Stimulated activated CD4-positive, alpha-beta T cell treated with anti-CD3 and anti-CD28 coated beads, Interleukin-1b, Interleukin-23, amount 100 ng/mL, for 1 hour (primary cell): ENCODE measurements at places on chromosomes 1 and 21.

DNA sequence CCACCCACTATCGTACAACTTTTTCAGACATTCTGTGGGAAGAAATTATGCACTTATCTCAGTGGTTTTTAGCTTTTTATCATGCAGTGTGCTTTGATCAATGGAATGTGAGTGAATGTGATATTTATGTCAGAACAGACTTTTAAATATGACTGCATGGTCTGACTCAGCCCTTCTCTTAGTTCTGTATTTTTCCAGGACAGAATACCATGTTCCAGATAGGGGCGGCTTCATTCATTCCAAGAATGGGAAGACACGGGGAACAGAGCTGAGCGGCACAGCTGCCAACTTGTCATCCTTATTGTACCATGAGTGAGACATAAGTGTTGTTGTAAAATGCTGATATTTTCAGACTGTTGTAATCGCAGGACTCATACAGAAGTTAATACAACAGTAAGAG lies 214.6 kb upstream of the NCAM2 start:
- no peak for DNase-seq

GRCh38 chr1:155073377-155074242 lies 5.0 kb upstream of the EFNA3 start:
- DNase-seq = no peak

DNA sequence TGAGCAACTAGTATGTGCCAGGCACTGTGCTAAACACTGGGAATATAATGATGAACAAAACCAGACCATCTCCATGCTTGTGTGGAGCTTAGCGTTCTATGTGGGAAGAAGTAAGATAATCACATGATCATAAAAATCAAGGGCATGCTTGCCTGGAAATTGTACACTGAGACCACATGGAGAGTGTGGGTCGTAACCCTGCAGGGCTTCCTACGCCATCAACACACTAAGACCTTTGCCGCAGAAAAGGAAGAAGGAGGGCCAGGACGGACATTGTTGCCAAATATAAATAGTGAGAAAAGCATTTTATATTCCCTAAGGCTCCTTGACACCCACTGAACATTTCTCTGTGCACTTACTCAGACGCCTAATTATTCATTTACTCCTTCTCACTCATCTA lies 388.1 kb upstream of the VAMP3 start:
- no peak for DNase-seq

- no peak for DNase-seq
These were observed 687 bp downstream of the TGFBR3 start for GRCh38 chr1:91885213-91885715.

DNA sequence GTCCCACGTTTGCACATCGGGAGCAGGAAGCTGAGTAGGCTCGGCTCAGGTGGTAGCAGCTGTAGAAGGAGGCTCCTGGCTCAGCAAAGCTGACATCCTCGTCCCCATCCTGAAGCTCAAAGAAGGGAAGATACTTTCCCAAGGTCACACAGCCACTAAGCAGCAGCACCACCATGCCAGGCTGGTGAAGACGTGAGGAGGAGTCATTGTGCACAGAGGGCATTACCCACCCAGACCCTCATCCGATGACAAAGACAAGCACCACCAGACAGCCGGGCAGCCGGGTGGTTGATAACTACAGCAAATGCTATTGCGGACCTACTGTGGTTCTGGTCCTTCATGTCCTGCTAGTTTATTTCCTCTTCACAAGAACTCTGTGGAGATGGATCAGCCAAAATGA lies 186.9 kb downstream of the MATN1 start:
- DNase-seq = no peak

GRCh38 chr21:32803651-32804050 lies 32.1 kb upstream of the PAXBP1 start:
- DNase-seq = no peak

- DNase-seq = no peak
These were observed 54.9 kb upstream of the WLS start for GRCh38 chr1:68287241-68287640.

GRCh38 chr1:102790997-102791396 lies 317.3 kb downstream of the COL11A1 start:
- no peak for DNase-seq

DNA sequence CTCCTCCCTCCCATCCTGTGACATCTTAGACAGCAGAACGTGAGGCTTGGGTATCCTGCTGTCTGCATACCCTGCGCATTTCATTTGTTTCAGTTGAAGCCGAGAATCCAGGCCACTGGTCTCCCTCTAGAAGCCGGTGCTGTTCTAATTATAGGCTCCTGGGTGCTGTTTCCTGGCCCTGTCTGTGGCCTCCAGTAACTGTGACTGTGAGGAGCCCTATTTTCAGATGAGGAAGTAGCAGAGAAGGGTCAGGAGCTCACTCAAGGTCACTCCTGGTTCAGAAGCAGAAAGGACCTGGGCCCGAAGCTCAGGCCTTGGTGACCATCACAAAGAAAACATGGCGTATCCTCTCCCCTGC lies 24.0 kb downstream of the COQ8A start:
- DNase-seq = no peak

DNA sequence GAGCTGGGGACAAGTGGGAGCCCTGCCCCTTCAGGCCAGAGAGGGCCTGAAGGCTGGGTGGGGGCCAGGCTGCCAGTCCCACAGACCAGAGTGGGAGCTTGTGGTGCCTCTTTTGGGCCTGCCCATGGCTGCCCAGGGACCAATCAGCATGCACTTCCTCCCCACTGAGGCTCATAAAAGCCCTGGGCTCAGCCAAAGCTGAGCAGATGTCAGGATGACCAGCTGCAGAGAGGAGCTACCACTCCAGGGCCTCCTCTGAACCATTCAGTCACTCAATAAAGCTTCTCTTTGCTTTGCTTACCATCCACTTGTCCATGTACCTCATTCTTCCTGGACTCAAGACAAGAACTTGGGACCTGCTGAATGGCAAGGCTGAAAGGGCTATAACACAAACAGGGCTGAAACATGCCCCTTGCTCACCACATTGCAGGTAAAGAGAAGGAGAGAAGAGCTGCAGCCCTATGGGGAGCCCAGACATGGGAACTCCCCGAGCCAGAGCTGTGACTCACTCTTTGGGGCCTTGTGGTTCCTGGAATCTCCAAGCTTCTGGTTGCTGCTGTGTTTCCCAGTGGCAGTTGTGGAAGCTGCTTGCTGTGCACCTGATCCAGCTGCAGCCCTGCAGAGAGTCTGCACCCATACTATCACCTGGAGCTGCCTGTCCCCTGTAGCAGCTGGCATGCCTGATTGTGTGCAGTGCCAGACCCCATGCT lies 82.0 kb downstream of the OLFML3 start:
- no peak for DNase-seq

GRCh38 chr1:2314273-2314802 lies 77.0 kb downstream of the MORN1 start:
- no peak for DNase-seq

- DNase-seq = peak; percentile 58
These were observed 113.0 kb upstream of the SLC25A33 start for GRCh38 chr1:9426291-9426711.

DNA sequence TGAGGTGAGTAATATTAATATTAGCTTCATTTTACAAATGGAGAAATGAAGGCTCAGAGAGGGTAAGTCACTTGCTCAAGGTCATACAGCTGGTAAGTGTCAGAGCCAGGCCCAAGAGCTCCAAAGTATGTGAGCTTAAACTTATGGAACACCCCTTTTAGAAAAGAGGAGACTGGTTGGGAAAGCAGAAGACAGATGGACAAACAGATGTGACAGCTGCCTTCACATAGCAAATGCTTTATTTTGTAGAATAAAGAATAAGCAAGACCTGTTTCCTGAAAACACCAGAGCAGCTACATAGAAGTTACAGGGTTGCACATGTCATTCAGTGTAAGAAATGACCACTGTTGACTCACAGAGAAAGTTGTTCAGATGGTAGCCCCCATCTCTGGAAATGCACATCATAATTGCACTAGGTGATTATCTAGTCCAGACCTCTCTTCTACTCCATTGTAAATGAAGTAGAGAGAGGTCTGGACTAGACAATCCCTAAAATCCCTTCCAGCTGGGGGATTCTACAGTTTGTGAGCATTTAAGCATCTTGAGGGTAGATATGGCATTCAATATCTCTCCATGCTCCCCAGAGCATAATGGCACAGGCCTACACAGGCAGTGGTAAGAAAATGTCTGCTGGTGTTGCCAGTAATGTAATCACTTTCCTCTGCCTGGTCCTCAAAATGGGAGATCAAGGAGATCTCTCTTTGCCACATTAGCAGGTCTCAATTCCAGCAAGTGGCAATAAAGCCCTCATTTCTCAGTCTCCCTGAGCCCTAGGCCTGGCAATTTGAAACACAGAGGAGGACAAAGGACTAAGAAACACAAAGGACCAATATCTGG lies 188.2 kb upstream of the FGGY start:
- DNase-seq = no peak

- no peak for DNase-seq
These were observed 49.0 kb downstream of the LTN1 start for GRCh38 chr21:28943631-28944030.

DNA sequence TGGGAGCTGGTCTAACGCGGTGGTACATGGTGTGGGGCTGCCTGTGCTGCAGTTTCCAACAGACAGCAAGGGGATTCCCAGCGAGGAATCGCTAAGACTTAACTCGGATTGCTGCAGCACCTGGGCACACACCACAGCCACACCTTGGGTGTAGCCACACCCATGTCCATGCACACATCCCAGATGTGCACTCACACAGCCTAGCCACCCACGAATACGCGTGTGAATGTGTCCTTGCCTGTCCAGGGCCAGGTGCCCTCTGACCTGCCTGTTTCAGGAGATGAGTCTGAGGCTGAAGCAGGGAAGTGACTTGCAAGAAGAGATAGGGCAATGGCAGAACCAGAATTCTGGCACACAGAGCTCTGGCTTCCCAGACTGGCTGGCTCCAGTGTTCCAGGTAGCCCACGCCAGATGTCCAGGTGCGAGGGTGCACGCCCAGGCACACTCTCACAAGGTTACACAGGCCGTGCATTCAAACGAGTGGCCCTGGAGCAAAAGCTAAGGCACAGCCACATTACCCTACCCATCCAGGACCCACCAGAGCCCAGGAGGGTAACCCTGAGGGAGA lies 272.7 kb downstream of the TRABD2B start:
- no peak for DNase-seq

DNA sequence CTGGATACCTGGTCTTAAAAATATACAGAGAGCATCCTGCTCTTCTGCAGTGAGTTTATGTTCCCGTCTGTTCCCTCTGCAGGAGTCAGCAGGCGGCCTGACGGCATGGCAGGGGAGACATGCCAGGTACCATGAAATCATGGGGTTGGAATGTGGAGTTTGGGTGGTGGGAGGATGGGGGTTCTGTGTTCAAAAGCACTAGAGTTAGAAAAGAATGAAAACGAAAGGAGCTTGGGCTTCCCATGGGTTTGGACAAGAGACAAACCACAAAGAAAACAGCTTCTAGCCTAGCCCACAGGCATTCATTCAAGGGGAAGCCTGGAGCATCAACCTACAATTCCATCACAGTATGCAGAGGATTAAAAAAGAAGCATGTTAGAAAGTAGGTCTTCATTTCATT lies 59.9 kb downstream of the WARS2 start:
- DNase-seq = no peak

DNA sequence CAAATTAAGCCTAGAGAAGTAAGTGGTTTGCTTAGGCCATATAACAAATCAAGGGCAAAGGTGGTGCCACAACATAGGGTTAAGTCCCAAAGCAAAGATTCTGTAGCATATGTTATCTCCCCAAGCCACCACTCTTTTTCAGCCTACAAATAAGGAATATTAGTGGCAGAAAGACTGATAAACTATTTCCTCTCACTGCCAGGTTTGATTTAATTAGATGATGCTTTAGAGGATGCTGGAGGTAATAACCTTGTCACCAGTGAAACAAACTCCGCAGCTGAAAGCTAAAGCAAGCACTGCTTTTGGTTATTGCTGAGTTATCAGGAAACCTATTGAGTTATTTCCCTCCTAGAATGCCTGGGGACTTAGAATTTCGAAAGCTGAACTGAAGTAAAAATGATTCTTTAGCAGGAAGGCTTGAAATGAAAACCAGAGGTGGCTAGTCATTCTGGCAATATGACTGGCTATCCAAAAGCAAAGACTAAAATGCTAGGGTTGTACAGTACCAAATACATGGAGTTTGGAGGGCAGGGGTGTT lies 145.2 kb downstream of the SYT2 start:
- DNase-seq = no peak

GRCh38 chr1:175377394-175377793 lies 184.8 kb upstream of the KIAA0040 start:
- no peak for DNase-seq

DNA sequence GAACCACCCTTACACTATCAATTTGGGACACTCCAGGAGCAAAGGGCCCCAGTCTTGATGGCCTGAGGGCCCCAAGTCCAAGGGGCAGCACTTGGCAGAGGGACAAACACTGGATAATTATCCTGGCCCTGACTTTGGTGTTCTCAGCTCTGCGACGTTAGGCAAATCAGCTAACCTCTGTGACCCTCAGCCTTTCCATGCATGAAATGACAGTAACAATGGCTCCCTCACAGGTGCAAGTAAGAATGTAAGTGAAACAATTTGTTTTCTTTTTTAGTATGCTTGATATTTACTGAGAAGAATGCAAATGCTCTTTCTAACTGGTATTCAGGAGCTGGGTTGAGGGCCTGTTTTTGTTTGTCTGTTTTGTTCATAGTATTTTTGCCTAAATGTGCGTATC lies 61.6 kb upstream of the PRDX6 start:
- DNase-seq = no peak

DNA sequence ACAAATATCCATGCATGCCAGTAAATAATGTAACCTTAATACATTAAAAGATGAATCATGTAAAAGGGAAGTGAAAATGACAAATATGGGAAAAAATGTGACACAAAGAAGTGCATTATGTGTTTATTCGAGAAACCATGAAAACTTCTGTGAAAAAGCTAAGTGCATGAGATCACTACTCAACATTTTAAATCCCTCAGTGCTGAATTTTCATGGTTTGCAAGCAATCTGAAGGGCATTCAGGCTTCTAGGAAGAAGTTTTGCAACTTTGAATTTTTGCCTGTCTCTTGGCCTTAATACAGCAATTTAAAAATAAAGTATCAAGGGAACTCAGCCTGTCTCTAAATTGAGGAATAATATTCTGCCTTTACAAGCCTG lies 78.2 kb downstream of the MAP3K7CL start:
- DNase-seq = no peak

GRCh38 chr1:36116901-36117300 lies 8.1 kb downstream of the COL8A2 start:
- DNase-seq = no peak

GRCh38 chr1:228867108-228867950 lies 132.1 kb downstream of the RHOU start:
- no peak for DNase-seq

DNA sequence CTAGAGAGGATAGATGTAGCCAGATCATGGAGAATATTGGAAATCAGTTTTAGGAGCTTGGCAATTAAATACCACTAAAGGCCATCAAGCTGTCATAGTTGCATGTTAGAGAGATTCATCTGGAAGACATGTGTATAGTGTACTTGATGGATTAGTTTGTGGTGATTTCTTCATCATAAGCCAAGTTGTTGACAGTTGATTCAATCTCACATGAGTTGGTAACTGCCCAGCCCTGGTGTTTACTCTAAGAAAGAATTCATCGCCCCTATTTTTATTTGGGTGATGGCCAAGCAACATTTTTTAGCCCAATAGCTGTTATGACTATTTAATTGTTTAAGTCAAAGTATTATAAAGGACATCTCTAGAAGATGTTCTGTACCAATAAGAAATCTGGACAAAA lies 737.6 kb downstream of the PLA2G4A start:
- no peak for DNase-seq

- DNase-seq = no peak
These were observed 20.2 kb upstream of the MTR start for GRCh38 chr1:236774926-236775325.
